ENCODE measurements at places on chromosomes 5 and 9.
A peak's percentile ranks its signal among the peaks of the same experiment; 100 is the strongest.

DNA sequence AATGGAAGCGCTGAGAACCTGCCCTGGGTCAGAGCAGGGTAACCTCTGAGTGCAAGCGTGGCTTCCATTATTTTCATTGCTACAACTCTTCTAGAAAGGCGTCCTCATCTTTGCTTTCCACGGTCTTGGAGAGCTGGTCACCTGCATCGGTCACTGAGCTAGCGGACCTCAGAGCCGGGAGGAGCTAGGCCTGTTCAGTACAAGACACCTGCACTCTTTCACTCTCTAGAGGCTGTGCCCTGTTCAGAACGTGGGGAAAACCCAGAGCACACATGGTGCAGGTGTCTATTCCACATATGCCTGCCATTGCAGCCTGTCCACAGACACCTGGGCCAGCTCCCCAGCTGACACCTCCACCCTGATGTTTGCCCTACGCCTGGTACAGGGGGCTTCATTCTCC lies 147.8 kb upstream of the IRX2 start:
- H3K4me3 ChIP-seq: no peak overlapping the region
- no peak overlapping the region for H3K27ac ChIP-seq
- H3K36me3 ChIP-seq: no peaks in the 10 kb centered on the region
- H3K27me3 ChIP-seq: no peaks in the 10 kb centered on the region
- peak; percentile 79 for DNase-seq

DNA sequence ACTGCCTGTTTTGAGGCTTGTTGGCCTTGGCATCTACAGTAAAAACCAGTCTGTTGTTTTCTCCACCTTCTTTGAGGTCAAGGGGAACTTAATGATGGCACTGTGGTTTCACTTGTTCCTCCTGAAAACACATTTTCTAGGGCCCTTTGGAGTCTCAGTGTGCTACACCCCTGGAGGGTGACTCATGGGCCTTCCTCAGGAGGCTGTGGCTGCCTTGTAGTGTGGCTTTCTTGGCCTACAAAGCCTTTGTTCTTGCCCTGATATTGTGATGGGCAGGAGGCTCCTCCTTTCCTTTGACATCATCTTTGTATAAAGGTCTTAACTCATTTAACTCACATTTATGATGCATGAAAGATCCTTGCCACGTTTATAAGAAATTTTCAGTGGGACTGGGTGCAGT lies 56.3 kb upstream of the GPBP1 start:
- H3K27me3 ChIP-seq: no peaks in the 10 kb centered on the region
- no peaks in the 10 kb centered on the region for H3K36me3 ChIP-seq
- H3K4me1 ChIP-seq: no peaks in the 10 kb centered on the region
- H3K4me3 ChIP-seq: no peak overlapping the region
- no peak overlapping the region for H3K27ac ChIP-seq
- DNase-seq: no peak

- DNase-seq: no peak
- H3K36me3 ChIP-seq: no peaks in the 10 kb centered on the region
- H3K4me1 ChIP-seq: no peaks in the 10 kb centered on the region
- no peak overlapping the region for H3K27ac ChIP-seq
- H3K4me3 ChIP-seq: no peak overlapping the region
Observed at GRCh38 chr5:167814828-167815227, 476.6 kb upstream of the WWC1 start.

- no peak overlapping the region for H3K27ac ChIP-seq
- no peaks in the 10 kb centered on the region for H3K27me3 ChIP-seq
- DNase-seq: no peak
- no peaks in the 10 kb centered on the region for H3K4me1 ChIP-seq
- no peak overlapping the region for H3K4me3 ChIP-seq
Observed at GRCh38 chr5:127320032-127320965, 29.7 kb downstream of the MEGF10 start.

DNA sequence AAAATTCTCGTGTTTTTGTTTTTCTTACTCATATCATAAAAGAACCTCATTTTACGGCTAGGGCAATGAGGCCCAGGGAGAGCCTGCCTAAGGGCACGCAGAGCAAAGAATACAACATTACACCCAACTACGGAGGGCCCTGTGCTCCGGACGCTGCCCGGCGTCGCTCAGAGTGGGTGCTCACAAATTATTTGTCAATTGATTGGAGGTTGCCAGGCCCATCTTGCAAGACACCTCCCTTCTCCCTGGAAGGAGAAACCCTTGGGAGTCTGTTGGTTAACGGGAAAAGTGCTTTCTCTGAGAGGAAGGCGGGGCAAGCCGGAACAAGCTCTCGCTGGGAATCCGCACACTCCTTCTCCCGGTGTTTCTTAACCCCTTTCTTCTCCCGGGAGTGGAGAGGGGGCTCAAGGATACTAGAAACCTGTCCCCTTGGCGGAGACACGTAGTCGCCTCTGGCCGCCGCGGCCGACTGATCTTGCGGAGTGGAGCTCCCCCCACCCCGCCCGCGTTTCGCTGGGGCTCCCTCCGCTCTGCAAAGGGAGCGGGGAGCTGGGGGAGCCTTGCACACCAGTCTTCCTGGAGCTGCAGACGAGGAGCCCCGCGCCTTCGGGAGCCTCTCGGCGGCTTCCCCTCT lies 599.3 kb upstream of the SGCD start:
- H3K4me1 ChIP-seq: peaks cover 18% of the 10 kb centered on the region
- H3K27me3 ChIP-seq: no peaks in the 10 kb centered on the region
- no peaks in the 10 kb centered on the region for H3K36me3 ChIP-seq
- no peak overlapping the region for H3K27ac ChIP-seq
- no peak for DNase-seq

GRCh38 chr5:42377496-42377895 lies 45.7 kb upstream of the GHR start:
- H3K27ac ChIP-seq: no peak overlapping the region
- H3K4me3 ChIP-seq: no peak overlapping the region
- no peaks in the 10 kb centered on the region for H3K36me3 ChIP-seq
- H3K27me3 ChIP-seq: no peaks in the 10 kb centered on the region
- no peak for DNase-seq

DNA sequence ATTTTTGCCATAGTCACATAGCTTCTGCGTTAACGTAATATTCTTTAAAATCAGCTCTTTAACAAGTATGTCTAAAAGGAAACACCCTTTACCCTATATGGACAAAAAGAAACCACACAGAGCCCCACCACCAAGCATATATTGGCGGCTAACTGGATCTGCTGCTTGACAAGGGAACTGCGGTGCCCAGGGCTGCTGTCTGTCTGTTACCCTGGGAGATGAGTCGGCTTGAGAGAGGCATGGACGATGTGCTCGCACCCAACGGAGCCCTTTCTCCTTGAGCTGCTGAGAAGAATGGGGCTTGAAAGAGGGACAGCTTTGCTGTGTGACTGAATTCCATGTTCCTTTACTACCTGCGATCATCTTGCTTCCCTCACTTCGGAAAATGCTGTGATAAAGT lies 158.6 kb upstream of the SHB start:
- peak; percentile 49 for DNase-seq
- H3K4me1 ChIP-seq: peaks cover 10% of the 10 kb centered on the region
- H3K27ac ChIP-seq: no peak overlapping the region
- H3K27me3 ChIP-seq: no peaks in the 10 kb centered on the region
- no peak overlapping the region for H3K4me3 ChIP-seq
- no peaks in the 10 kb centered on the region for H3K36me3 ChIP-seq

- DNase-seq: no peak
- H3K27me3 ChIP-seq: no peaks in the 10 kb centered on the region
- H3K27ac ChIP-seq: no peak overlapping the region
- H3K4me3 ChIP-seq: no peak overlapping the region
Observed at GRCh38 chr9:81112627-81113452, 576.5 kb downstream of the TLE1 start.

- H3K27ac ChIP-seq: no peak overlapping the region
- DNase-seq: no peak
- peaks cover 13% of the 10 kb centered on the region for H3K27me3 ChIP-seq
Observed at GRCh38 chr5:77645158-77645994, 6.9 kb upstream of the OTP start.

GRCh38 chr9:37029776-37030610 lies 4.1 kb downstream of the PAX5 start:
- no peak overlapping the region for H3K4me3 ChIP-seq
- H3K27me3 ChIP-seq: peaks cover 46% of the 10 kb centered on the region
- peaks cover 56% of the 10 kb centered on the region for H3K4me1 ChIP-seq
- DNase-seq: no peak
- H3K27ac ChIP-seq: no peak overlapping the region

DNA sequence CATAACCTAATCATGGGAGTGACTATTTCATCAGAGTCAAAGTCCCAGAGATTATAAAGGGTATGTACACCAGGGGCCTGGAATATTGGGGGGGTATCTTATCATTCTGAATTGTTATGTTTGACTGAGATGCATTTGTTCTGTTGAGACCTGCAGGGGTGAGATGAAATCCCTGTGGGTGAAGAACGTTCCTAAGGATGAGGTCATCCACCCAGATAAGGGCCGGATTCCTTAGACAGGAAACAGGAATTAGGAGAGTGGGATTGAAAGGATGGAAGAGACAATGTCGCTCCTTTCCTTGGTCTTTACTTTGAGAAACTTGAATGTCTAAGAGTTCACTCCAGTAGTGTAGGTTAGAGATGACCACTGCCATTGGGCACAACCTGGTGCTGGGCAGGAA lies 54.7 kb downstream of the GAS1 start:
- no peak for DNase-seq
- H3K27ac ChIP-seq: no peak overlapping the region
- H3K36me3 ChIP-seq: no peaks in the 10 kb centered on the region
- H3K4me3 ChIP-seq: no peak overlapping the region

DNA sequence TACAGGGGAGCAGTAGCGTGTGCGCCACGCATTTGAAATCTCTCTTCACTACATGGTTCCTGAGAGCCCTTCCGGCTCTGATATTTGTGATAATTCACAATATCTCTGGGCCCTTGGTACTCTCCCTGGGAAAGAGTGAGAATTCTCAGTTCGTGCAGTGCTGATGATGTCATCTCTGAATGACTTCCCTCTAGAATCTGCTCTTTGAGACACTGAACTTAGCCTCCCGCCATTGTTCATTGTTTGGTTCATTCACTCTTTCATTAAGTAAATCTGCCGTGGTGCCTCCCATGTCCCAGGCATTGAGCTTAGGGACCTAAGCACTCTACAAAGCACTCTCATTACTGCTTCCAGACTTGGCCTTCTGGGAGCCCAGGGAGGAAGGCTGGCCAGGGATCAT lies 94.0 kb downstream of the PPARGC1B start:
- H3K27me3 ChIP-seq: no peaks in the 10 kb centered on the region
- no peak for DNase-seq

- peak within 1 kb of the TSS; percentile 78 for H3K27ac ChIP-seq
- peak within 1 kb of the TSS; percentile 48 for H3K4me3 ChIP-seq
- peaks cover 15% of the 10 kb centered on the region for H3K4me1 ChIP-seq
- H3K27me3 ChIP-seq: no peaks in the 10 kb centered on the region
- DNase-seq: no peak
Observed at GRCh38 chr5:150412319-150413175, at the start of gene CD74. Gene CD74, minus strand, starts transcription at chr5:150412910. Its CDS starts 161 bp downstream, at chr5:150412749.

GRCh38 chr5:157400741-157401495 lies 59.1 kb upstream of the NIPAL4 start:
- no peaks in the 10 kb centered on the region for H3K4me1 ChIP-seq
- no peaks in the 10 kb centered on the region for H3K27me3 ChIP-seq
- DNase-seq: no peak
- no peak overlapping the region for H3K4me3 ChIP-seq
- no peak overlapping the region for H3K27ac ChIP-seq

- no peak overlapping the region for H3K27ac ChIP-seq
- no peaks in the 10 kb centered on the region for H3K27me3 ChIP-seq
- DNase-seq: no peak
- H3K4me1 ChIP-seq: peaks cover 35% of the 10 kb centered on the region
Observed at GRCh38 chr9:77965445-77966123, 66.0 kb downstream of the GNAQ start.

- no peaks in the 10 kb centered on the region for H3K36me3 ChIP-seq
- H3K27me3 ChIP-seq: no peaks in the 10 kb centered on the region
- H3K4me1 ChIP-seq: peaks cover 75% of the 10 kb centered on the region
- peak overlapping the region; percentile 87 for H3K27ac ChIP-seq
Observed at GRCh38 chr5:179275941-179276837, 69.1 kb downstream of the ADAMTS2 start.

GRCh38 chr5:175590471-175590881 lies 67.4 kb upstream of the HRH2 start:
- H3K27ac ChIP-seq: no peak overlapping the region
- no peaks in the 10 kb centered on the region for H3K27me3 ChIP-seq
- H3K4me3 ChIP-seq: no peak overlapping the region
- H3K36me3 ChIP-seq: no peaks in the 10 kb centered on the region
- no peaks in the 10 kb centered on the region for H3K4me1 ChIP-seq

DNA sequence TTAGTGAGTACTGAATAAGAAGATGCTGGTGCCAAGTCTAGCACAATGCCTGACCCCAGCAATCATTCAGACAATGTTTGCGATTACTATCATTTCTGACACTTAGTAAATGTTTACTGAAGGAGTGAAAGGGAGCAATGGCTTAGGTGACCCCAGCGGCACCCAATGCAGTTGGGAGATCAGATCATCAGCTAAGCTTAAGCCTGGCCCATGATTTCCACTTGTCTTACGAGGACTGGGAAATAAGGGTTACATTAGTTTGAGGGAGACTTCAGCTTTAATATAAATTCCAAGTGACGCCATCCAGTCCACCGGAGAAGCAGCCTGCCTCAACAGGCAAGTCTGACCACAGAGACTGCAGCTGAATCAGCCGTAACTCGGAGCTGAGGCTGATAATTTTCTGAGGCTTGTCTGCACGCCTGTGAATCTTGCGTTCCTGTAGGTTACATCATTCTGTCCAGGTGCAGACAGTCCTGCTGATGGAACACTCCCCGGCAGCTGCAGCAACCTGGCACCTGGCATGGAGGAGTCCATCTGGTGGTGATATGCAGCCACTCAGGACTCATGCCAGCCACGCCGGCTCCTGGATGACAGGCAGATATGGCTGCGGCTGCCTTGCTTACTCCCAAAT lies 34.9 kb upstream of the FGF1 start:
- no peaks in the 10 kb centered on the region for H3K27me3 ChIP-seq
- H3K4me1 ChIP-seq: no peaks in the 10 kb centered on the region
- DNase-seq: no peak
- no peak overlapping the region for H3K27ac ChIP-seq
- no peaks in the 10 kb centered on the region for H3K36me3 ChIP-seq

GRCh38 chr9:94490465-94490864 lies 64.4 kb upstream of the PCAT7 start:
- H3K27ac ChIP-seq: no peak overlapping the region
